ENCODE measurements at places on chromosomes 7 and 10.

DNA sequence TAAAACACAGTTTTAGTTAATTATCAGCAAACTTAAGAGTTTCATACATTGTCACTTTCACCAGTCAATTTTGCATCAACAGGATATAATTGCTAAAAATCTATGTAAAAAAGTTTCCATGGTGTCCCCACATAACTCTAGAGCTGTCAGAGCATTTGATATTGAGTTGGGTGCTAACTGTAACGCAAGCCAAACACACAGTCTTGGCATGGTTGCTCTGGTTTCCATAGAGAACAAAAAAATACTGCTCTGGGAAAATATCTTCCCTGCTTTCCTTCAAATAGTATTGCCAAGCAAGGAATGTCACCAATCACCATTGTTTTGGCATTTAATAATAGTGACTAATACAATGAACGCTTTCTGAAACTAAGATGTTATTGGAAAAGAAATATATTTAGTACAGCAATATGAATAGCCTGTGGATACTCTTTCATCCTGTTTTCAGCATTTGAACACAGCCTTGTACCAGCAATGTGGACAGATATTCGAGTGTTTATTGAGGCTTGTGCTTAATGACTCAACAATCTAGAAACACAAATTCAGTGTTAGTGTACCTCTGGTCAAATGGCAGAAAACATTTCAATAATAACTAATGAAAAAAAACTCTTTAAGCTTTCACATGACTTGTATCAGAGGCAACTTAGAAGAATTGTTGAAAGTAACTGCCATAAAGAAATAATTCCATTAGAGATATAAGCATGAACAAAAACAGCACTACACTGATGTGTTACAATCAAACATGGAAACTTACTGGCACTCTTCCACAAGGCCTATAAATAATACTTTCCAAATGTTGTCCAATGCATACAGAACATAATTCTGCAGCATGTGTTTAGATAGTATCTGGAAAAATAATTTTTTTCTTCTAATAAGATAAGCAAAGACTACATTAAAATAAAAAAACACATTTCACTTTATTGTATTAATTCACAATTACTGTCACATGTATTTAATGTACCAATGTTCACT, 1469.5 kb upstream of the CELF2 start:
- no peak for DNase-seq

GRCh38 chr10:102628451-102628911, 15.8 kb upstream of the TRIM8 start:
- no peak for DNase-seq

- no peak for DNase-seq
Observed at GRCh38 chr10:173741-174140, 38.5 kb downstream of the ZMYND11 start.

DNA sequence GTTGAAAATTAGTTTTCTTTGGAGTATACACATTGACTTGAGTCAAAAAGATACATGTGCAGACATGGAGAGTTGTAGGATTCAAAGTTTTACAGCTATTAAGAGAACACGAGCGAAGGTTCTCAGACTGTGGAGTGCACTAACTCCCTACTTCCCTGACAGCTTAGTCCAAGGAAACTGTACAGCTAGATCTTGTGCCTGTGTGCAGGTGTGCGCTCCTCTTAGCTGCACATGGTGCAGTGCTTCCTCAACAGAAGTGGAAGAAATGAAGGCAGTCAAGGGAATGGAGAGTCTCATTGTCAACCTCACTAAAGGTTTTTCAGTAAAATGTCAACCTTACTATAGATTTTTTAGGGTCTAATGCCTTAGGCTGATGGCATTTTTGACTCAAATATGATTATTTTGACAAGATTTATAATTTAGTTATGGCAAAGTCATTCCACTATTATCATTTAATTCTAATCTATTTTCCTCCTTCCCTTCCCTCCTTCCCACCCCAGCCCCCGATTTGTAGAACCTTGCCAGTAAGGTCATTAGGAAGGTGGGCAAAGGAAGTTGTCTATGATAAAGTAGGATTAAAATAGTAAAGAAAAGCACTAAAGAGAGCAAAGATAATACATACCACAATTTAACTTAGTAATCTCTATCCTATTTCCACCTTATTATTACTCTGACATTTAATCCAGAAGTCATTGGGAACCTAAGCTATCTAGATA, 13.6 kb downstream of the PDK4 start:
- no peak for DNase-seq

DNA sequence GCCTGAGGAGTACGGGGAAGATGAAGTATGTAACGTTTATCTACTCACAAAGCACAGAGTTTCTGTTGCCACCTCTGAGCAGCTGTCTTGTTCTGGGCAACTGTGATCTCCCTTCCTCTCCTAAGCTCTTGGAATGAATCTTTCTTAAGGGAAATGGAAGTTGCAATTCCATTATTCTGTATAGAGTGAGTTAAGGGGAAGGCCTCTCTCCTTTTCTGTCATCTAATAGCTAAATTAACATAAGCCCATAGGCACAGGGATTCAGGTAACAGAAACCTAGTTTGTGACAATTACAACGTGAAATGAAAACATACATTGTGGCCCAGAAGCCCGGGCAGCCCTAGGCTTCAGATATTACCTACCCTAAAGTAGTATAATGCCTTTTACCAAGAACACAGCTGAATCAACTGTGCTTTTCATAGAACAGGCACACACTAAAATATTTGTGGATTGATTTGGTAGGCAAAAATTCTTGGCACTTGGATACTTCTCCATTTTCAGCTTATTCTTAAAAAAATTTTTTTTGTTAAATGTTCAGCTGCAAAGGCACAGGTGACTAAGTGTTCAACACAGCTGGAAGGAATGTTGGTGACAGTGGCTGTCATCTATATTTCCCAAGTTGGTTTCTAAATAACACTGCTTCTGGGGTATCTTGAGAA, 3.8 kb upstream of the PDCD4 start:
- no peak for DNase-seq

GRCh38 chr10:99297033-99297432, 32.1 kb upstream of the CNNM1 start:
- DNase-seq, result no peak

- no peak for DNase-seq
Observed at GRCh38 chr10:34717429-34717828, 97.7 kb downstream of the PARD3 start.

- no peak for DNase-seq
Observed at GRCh38 chr7:24911213-24911603, 68.8 kb downstream of the OSBPL3 start.

DNA sequence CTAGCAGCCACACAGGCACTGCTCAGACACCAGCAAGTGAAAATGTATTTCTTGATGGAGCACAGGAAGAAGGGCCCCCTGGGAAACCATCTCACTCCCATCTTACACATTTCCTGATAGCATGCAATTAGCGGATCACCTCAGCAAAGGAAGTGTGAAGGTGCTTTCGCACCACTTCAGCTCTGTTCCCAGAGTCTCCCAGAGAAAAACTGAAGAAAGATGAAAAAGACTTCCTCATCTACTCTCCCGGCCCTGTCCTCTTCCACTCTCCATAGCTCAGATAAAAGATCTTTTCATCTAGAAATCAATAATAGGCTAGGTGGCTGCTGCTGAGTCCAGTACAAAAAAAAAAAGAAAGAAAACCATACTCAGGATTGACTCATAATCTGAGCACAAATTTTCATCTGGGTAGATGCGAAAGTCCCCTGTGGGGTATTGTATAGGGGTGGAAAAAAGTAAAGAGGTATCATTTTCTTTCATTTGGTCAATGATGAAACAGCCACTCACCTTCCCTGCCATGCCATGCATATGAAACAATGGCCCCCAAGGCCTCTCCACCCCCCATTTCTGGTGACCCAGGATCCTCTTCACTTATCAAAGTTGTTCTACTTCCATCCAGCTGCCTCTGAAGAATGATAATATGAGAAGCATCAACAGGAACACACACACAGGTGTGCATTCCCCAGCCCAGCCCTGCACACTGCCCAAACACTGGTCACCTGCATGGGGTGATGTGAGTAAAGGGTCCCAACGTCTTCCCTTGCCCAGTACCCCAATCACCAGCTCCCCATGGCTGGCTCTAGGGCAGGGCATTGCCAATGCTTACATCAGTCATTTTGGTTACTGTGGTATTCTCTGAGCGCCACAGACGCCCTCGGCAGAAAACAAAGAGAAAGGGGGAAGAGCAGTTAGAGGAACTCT, 48.8 kb upstream of the DGKI start:
- no peak for DNase-seq

GRCh38 chr7:155557778-155558177, 11.4 kb upstream of the CNPY1 start:
- no peak for DNase-seq

- DNase-seq, result no peak
Observed at GRCh38 chr10:8369666-8370065, 315.2 kb downstream of the GATA3 start.

DNA sequence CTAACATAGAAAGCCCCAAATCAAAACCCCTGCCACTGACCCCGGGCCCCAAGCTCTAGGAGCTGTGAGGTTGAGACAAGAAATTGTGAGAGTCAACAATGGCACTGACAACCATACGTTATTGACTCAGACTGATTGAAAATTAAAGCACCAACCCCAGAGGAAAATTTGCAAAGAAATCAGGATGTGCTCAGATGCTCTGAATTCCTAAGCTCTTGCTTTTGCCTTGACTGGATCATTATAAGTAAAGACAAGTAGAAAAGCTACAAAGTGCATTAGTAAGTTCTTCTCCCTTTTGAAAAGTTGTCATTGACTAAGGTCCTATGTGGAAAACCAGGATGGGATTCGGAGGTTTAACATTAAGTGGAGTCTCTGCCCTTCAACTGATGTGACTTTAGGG, 130.2 kb downstream of the SAMD9 start:
- DNase-seq, result no peak

GRCh38 chr10:111297351-111297848, 220.6 kb downstream of the ADRA2A start:
- no peak for DNase-seq

- DNase-seq, result no peak
Observed at GRCh38 chr10:124288486-124288885, 130.2 kb downstream of the OAT start.

- DNase-seq, result no peak
Observed at GRCh38 chr7:26538216-26538615, 246.6 kb downstream of the SNX10 start.

DNA sequence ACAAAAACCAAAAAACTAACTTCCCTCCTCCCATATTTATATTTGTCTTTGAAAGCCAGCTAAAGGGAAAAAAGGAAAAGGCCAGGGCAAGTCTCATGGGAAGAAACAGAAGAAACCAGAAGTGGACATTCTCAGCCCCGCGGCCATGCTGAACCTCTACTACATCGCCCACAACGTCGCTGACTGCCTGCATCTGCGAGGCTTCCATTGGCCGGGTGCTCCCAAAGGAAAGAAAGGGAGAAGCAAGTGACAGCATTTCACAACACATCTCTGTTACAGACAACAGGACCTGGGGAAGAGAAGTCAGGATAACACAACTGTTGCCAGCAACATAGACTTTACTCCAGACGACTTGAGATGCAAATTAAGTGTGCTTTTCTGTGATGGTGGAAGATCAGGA, 9.9 kb downstream of the SMKR1 start:
- no peak for DNase-seq

- no peak for DNase-seq
Observed at GRCh38 chr10:21090609-21091082, 193.5 kb upstream of the NEBL start.

- DNase-seq, result no peak
Observed at GRCh38 chr7:31104361-31105255, 52.5 kb downstream of the ADCYAP1R1 start.

DNA sequence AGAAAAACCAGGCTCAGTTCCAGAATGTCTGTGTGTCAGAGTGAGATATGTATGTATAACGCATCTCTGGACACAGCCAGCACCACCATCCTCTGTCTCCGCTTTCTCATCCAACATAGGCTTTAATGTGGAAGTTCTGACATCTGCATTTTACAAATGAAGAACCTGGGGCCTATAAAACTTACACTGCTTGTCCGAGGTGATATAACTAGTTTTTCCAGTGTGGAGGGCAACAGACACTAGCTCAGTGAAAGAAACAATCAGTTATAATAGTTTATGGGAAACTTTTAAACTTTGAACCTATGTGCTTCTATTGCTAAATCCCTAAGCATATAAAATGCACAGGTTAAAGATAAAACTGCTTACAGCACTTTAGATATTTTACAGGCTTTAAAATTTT, 208.7 kb downstream of the CRPPA start:
- no peak for DNase-seq

DNA sequence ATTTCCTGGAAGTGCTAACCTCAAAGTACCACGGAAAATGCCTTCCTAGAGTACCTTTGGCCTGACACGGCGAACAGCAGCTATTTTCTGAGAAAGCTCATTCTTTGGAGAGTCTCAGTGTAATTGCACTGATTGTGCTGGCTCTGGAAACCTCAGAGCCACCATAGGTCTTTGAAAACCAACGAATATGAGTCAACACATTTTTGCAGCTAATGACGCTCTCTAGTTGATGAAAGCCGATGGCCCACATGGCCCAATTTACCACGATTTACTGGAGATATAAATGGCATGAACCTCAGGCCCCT, 187.1 kb downstream of the ADARB2 start:
- DNase-seq, result no peak

DNA sequence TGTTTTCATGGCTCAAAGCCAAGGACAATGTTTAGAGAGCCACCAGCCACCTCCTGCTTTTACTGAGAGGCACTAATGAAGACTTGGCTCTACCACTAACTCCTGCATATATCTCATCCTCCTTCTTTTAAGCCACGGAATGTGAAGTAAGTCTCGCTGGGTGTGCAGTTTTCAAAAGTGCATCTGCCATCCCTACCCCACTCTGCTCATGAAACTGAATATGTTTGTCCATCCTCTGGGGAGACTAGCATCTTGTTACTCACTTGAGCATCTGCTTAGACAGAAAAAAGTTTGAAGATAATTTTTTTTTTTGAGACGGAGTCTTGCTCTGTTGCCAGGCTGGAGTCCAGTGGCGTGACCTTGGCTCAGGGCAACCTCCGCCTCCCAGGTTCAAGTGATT, 40.8 kb downstream of the EPDR1 start:
- DNase-seq, result no peak

GRCh38 chr7:2051707-2052656, 180.8 kb downstream of the MAD1L1 start:
- no peak for DNase-seq

DNA sequence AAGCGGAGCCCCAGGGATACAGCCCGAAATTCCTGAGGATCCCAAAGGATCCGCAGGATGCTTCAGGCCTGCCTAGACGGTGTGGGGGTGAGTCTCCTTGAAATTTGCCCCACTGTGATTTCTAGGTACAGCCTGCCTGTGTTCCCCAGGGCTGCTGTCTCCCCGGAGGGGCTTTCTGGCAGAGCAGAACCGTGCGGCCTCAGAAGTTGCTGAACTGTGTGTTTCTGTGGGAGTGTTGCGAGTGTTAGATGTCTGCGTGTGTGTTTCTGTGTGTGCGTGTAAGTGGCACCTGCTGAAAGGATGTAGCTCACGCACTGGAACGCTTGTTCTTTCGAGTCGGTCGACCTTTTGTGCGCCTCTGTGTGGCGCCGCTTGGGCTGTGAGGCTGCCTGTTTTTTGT, 27.8 kb upstream of the ZNF273 start:
- no peak for DNase-seq

- DNase-seq, result no peak
Observed at GRCh38 chr7:132511387-132511786, 64.9 kb downstream of the PLXNA4 start.

All from NCI-H1694 treated with DMSO at 0.1 percent for 48 hours (cell line).